IPS DF 19.7 (cell line): ENCODE measurements at places on chromosomes 7 and 10.

- no peak for DNase-seq
Observed at GRCh38 chr10:33258967-33259366, 75.5 kb downstream of the NRP1 start.

GRCh38 chr10:71337219-71337701, 18.2 kb downstream of the SLC29A3 start:
- no peak for DNase-seq

- no peak for DNase-seq
Observed at GRCh38 chr10:10530313-10530712, 487.4 kb upstream of the CELF2 start.

DNA sequence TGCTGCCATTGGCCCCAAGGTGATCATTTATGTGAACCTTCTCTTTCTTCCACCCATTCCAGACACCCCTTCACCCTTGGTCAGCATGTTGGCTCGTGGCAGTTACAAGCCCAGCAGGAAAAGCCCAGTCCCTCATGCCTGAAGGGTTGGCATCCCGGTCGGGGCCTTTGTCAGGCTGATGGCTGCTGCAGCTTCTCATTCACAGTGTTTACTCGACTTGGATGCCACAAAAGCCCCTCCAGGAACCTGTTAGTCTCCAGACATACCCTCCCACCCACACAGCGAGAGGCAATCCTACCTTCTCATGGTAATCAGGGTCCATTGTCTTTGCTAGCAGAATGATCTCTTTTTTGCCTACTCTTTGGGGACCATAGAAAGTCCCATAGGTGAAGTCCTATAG, 200.8 kb upstream of the PFKP start:
- DNase-seq = no peak

DNA sequence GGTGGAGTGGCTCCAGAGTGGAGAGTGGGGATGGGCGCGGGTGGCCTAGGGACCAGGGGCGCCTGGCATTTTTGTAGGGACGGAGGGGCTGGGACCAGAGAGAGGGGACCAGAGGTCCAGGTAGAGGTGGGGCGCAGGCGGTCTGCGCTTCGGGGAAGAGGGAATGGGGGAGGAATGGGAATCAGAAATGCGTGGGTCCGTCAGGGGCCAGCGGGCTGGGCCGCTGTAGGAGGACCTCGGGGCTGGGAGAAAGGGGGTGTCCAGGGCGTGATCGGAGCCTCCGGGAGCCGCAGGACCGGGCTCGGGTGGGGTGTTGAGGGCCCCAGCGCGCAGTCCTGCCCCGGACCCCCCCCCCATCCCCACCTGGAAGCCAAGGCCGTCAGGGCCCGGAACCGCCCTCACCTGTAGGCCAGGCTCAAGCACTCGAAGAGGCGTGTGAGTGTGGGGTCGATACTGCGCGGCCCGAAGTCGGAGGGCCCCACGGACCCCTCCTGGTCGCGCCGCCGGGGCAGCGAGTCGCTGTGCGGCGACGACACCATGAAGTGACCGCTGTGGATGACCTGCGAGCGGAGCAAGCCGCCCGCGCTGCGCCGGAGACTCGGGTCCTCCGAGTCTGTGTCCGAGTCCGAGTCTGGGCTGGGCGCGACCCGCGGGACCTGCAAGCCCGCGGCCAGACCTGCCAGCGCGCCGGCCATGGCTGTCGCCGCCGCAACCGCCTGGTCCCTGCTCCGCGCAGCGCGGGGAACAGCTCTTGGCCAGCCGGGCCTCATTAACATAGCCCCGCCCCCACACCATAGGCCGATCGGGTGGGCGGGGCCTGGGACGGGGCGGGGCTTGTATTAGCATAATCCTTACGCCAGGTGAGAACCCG, at the start of gene MLXIPL:
TSS of gene MLXIPL (minus strand) at position 725 of the 871 bp plus-strand sequence. CDS start at position 695, 30 bp downstream.
- no peak for DNase-seq

DNA sequence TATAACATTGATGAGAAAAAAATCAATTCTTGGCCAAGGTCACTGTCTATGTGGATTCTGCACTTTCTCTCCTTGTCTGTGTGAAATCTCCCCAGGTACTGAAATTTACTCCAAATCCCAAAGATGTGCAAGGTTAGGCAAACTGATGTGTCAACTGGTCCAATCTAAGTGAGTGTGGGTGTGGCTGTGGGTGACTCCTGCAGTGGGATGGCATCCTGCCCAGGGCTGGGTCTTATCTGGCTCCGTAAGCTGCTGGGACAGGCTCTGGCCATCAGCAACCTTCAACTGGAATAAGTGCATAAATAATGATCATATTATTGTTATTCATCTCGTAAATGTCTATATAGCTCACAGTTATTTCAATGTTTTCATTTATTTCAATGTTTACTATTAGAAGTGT, 79.3 kb downstream of the JCAD start:
- DNase-seq = no peak

DNA sequence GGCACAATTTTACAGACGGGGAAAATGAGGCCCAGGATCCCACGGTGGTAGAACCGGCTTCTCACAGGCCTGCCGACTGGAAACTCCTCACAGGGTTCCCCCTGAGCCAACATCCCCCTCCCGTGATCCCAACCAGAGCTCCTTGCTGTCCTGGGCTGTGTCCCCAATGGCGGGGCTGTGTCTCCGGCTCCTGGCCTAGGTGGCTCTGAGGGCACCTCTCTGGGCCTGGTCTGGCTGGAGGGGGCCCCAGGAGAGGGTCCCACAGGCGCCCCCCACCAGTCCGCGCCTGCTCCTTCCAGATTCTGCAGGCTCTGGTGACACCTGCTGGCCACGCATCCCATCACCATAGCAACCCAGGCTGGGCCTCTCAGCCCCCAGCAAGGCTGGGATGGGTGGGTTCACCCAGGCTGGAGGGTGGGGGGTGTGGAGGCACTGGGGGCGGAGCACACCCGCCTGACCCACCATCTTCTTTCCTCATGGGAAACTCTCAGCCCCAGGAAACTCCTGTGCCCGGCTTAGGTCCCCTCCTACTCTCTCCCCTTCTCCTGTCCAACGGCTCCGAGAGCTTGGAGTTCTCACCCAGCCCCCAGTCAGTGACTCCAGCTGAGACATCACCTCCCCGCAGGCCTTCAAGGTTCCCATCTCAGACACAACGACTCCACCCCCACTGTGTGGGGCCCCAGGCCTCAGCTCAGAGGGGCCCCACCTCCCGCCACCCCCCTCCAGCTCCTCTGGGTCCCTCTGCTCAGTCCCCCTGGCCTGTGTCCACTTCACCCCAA, 27.1 kb upstream of the TNRC18 start:
- DNase-seq = no peak

DNA sequence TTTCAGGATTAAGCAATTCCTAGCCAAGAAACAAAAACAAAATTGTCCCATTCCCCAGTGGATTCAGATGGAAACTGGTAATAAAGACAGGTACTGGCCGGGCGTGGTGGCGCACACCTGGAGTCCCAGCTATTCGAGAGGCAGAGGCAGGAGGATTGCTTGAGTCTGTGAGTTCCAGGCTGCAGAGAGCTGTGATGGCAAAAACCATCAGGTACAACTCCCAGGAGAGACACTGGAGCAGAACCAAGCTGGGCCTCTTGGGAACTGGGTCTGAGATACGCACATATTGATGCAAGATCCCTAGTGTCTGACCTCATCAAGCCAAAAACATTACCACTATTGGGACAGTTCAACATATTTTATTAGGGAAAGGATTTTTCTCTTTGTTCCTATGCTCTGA, 84.0 kb upstream of the ANLN start:
- no peak for DNase-seq

- DNase-seq = no peak
Observed at GRCh38 chr7:102323914-102324195, 32.4 kb downstream of the SPDYE6 start.
